NCI-H1105 (cell line): ENCODE measurements at places on chromosomes 11 and 22.
A peak's percentile ranks its signal among the peaks of the same experiment; 100 is the strongest.

GRCh38 chr22:31289344-31289743 is 2.9 kb downstream of the PIK3IP1 start:
- peak; percentile 51 for DNase-seq

GRCh38 chr11:80155412-80156017 is 714.7 kb upstream of the TENM4 start:
- DNase-seq = peak; percentile 52

DNA sequence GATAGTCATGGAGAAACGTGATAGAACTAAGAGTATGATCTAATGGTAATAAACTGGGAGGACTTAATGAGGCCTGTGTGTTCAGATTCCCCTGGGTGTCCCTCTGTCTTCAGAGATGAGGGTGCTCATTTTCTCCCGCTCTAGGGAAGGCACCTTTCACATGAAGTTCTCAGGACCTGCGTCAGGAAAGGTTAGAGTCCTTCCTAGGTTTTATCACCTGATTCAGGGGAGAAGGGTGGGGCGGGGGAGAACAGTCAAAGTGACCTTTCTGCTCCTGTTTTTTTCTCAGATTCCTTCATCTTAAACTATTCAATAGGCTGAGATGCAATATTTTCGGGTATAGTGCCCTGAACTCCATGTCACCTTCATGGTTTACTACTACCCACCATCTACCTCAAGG is 22.4 kb upstream of the CRTAM start:
- no peak for DNase-seq

- no peak for DNase-seq
Observed at GRCh38 chr11:78292109-78292803, 103.5 kb downstream of the USP35 start.
